ENCODE measurements at places on chromosomes 4 and X.

DNA sequence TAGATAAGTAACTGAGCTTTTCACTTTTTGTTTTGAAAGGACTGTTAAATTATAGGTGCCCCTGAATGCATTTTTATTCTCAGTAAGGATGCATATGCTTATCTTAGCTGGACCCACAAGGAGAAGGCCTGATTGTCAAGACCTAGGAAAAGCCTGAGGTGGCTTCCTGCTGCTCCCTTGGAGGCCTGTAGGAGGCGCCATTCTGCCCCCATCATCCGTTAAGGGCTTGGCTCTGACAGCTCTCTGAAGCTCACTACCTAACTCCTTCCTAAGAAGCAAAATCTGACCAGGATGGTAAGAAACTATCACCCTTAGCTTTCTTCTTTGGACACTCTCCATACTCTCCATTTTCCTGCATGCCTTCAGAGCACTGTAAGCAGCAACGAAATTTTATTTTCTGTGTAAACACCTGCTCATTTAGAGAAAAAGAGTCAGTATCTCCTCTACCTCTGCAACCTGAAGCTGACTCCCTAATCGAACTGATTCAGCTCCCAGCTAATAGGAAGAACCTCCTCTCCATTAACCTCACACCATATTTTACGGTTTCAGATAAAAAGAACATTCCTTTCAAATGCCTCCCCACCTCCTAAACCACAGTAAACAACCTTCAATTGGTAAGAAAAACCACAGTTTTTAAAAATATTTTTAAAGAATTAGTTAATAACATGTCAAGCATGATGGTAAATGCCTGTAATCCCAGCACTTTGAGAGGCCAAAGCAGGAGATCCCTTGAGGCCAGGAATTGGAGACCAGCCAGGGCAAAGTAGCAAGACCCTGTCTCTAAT lies 73.4 kb upstream of the EDNRA start:
- DNase-seq: no peak

GRCh38 chr4:4714331-4714730 lies 145.1 kb upstream of the MSX1 start:
- DNase-seq: no peak

DNA sequence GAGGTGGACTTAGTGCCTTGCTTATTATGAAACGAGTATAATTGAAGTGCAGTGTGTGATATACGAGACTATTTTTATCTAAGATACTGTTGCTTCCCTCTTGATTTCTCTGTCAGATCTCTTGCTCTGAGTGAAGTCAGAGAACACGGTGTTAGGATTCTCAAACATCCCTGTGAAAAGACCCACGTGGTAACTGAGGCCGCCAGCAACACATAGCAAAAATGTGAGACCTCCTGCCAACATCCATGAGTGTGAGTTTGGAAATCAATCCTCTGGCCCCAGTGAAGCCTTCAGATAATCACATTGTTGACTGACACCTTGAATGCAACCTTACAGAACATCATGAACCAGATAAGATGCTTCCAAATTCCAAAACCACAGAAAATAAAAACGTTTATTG lies 954.4 kb downstream of the FAT4 start:
- DNase-seq: no peak

GRCh38 chr4:25923745-25924144 lies 9.7 kb downstream of the SMIM20 start:
- DNase-seq: no peak

DNA sequence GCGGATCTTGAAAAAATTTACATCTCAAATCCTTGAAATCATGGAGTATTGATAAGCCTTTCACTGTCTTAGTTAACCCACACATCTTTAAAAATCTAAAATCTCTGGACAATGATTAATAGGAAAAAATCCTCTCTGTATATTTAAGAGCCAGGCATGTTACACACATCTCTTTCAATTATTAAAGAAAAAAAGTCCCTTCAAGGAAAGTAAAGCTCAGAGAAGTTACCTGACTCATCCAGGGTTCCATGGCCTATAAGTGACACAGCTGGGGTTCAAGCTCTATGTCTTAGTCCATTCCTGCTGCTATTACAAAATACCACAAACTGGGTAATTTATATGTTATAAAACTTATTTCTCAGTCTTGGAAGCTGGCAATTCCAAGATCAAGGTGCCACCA lies 14.2 kb upstream of the FGF16 start:
- no peak for DNase-seq

- DNase-seq: no peak
These were observed 199.7 kb downstream of the CRLF2 start for GRCh38 chrX:1012678-1013300.

GRCh38 chrX:135382260-135382659 lies 39.5 kb upstream of the SMIM10L2A start:
- DNase-seq: no peak

DNA sequence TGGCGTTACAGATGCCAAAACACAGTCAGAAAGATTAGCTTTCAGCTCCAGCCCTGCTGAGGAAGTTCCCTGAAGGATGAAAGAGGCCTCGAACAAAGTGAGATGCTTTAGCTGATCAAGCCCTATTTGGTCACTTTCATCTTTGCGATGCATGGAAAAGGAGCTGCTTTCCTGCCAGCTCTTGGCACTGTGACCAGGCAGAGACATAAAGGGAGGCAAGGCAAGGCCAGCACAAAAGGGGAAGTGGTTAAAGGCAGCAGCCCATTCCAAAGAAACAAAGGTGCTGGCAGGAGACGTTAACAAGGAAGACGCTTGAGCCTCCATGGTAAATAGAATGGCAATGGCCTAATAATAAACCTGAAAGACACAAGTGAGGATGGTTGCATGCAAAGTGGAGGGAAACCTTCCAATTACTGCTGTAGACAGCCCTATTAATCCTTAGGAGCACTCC lies 617.1 kb upstream of the INTU start:
- no peak for DNase-seq
